ENCODE measurements at places on chromosomes 2 and 18. TPM values are rescaled to one million over a fixed set of nuclear protein-coding genes. Genes with fewer than 3 reads are reported as not detected.

The SERPINE2 gene
- 9.8 TPM for total RNA-seq

The RBKS gene
- total RNA-seq, result 2.7 TPM

DNA sequence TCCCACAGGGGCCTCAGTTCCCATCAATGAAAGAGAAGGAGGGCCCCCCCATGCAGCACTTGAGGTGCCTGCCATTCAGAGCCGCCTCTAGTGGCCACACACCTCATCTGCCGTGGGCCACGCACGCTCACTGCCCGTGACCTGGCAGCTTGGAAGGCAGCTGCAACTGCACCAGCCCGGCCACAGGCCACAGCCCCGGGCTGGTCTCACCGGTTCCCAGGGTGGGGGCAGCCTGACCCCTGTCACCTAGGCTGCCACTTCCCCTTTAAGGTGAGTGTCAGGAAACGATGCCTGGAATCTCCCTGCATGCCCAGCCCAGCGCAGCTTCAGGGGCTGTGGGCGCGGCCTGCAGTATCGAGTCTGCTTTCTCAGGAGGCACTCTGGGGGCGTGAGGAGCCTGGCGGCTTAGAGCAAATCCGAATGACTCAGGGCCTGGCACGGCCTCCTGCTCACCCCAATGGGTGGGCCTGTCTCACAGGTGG lies 2.6 kb downstream of the MAB21L4 start:
- DNase-seq, result no peak

- no peak for DNase-seq
Observed at GRCh38 chr2:148122788-148123187, 101.9 kb downstream of the MBD5 start.

DNA sequence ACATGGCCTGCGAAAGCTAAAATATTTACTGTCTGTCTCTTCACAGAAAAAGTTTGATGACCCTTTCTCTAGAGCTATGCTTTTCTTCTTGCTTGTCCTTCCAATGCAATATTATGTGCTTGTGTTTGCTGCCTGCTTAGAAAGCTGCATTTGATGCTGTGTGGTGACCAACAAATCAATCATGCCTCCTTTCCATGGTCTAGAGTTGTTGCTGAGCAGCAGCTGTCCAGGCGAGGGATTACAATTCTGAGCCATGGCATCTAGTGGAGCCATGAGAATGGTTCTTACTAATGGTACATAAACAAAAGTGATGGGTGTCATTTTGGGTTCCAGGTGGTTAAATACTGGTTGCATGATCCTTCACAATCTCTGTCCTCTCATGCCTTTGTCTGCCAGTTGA lies 1142.1 kb downstream of the DPP10 start:
- no peak for DNase-seq

GRCh38 chr18:37314534-37314933 lies 251.1 kb downstream of the CELF4 start:
- no peak for DNase-seq

DNA sequence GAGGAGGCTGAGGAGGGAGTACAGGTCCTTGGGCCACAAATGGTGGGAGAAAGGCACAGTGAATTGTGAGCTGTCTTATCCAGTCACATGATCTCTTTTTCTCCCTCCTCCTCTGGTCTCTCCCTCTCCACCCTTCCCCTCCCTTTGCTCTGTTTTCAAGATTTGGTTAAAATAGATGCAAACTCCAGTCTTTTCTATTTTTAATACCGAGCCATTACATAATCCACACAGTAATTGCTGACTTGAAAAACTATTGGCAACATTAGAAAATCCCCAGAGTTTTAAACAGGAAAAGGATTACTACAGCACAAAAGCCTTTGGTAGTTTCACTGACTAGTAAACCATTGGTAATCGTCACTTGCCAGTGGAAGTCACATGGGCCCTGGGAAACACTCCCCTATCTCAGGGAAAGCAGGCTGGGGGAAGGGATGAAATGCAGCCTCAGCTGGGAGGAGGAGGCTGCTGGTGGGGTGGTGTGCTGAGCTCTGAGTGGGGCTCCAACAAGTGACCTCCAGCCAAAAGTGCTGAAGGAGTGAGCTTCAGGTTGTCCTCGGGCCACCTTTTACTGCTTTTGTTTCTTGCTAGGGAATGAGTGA lies 57.4 kb upstream of the PCBP1 start:
- DNase-seq, result peak; percentile 54
